ENCODE measurements at places on chromosomes 6 and 20.
A peak's percentile ranks its signal among the peaks of the same experiment; 100 is the strongest.

DNA sequence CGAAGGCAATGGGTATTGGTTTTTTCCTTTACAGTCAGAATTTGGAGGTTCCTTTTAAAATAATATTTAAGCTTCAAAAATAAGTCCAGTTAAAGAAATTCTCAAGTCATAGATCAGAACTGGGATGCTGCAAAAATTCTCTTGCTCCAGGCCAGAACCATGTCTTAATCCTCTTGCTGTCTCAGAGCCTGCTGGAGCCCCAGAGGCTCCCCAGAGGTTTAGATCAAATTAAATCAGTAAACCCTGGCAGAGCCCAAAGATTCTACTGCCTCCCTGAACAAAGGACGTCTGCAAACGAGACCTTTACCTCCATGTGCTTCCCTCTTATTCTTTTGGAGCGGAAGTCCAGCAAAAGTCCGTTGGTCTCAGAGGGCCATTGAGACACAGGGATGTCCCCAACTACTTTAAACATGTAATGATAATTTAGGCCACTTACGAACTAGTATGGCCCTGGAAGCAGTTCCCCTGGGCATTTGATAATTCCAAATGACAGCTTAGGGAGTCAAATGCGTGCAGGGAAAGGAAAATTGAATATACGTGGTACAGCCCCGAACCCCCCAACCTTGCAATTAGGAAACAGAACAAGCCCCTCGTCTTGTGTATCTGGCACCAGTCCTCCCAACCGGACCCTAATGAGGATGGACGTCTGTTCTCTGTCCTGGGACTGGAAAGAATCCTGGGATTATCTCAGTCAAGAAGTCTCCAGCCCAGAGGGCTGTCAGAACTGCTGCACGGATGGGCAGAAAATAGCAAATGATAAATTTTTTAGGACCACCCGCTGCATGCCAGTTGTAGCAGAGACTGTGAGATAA lies 31.5 kb downstream of the SULF2 start:
- DNase-seq: no peak

GRCh38 chr6:1838604-1839213 lies 229.0 kb downstream of the FOXC1 start:
- DNase-seq: peak; percentile 44

GRCh38 chr6:97674802-97675201 lies 391.8 kb upstream of the MMS22L start:
- peak; percentile 4 for DNase-seq

DNA sequence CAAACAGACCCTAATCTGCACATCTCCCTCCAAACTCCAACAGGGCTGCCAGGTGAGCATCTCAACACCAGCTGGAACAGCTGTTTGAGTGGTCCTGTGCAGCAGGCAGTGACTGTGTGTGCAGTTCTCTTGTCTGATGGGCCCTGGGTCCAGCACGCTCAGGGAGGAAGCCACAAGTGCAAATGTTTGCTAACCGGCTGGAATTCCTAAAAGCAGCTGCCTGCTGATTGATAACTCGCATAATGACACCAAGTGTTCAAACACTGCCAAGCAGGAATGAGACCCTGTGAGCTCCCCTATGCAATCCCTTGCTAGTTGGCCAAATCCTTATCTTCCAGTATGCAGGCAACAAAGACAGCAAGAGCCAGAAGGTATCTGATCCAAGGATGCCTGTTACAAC lies 650.6 kb downstream of the CBLN4 start:
- no peak for DNase-seq

DNA sequence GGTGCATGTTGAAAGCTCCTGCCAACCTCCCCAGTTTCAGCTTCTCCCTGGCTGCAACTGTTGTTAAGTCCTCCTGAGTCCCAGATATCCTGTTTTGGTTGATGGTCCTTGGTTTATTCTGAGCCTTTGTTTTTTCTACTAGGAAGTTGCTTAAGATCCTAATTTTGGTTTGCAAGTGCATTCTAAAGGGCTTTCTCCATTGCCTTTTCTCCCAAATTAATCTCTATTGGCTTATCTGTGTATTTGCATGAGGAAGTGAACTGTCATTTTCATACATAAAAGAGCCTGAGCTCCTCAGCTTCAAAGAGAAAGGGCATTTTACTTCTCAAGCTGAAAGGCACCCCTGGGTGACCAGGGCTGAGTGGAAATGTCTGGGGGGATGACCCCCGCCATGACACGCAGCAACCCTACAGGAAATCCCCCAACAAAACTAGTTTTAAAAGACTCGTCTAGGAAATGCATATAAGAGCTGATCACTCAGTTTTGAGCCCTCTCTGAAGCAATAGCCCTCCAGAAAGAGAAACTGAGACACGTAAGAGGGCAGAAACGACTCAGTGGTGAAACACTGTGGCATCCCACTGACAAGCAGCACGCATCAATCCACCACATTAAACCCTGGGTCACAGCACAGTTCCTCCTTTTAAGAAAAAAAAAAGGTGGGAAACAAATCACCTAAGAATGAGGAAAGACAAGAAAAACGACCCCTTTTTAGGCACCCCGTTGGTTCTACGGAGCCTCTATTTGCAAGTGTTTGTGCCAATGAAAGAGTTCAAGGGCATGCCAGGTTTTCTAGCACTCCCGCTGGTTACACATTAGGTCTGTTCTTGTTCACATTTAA lies 140.9 kb downstream of the THBS2 start:
- DNase-seq: no peak

GRCh38 chr20:50555662-50556061 lies 45.5 kb downstream of the PTPN1 start:
- no peak for DNase-seq

DNA sequence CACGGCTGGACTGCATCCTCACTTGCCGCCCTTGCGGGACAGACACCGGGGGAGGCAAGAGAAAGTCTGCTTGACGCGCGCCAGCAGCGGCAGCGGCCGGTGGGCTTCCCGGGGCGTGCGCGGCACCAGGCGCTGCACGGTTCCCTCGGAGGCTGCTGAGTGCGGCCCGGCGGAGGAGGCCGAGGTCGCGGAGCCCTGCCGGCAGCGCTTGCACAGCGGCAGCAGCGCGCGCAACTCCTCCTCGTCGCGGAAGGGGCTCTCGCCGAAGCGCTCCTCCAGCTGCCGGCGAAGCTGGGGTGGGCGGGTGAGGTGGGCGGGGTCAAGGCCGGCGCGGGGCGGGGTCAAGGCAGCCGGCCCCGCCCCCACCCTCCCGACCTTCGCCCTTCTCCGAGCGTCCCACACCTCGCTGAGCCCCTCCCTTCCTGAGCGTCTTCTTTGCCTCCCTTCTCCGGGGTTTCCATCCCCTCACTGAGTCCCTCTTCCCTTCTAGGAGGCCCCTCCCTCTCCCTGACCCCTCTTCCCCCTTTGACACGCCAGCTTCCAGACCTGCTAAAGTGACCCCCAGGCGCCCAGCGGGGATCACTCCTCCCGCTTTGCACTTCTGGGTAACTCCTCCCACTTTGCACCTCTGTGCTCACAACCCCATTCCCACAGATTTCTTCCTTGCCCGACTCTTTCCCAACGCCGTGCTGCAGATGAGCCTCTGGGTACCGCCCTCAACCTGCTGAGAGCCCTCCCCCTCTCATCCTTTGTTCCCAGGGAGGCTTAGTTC lies 8.8 kb downstream of the DUSP15 start:
- peak; percentile 48 for DNase-seq

GRCh38 chr6:32073101-32073500 lies 34.9 kb downstream of the CYP21A2 start:
- DNase-seq: no peak

DNA sequence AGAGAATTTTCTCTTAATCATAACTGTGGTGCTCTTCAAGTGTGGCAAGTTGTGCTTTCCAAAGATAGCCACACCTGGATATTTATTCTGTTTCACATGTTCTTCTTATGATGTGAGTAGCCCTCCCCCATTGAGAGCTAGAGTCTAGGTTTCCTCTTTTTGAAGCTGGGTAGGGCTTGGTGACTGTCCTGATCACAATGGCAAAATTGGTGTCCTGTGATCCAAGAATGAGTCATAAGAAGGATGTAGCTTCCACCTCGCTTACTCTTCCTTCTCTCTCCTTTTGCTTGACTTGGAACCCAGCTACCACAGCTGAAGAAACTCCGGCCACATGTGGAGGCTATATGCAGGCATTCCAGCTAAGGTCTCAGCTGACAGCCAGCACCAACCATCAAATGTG lies 7.4 kb upstream of the IGF2R start:
- DNase-seq: peak; percentile 84

DNA sequence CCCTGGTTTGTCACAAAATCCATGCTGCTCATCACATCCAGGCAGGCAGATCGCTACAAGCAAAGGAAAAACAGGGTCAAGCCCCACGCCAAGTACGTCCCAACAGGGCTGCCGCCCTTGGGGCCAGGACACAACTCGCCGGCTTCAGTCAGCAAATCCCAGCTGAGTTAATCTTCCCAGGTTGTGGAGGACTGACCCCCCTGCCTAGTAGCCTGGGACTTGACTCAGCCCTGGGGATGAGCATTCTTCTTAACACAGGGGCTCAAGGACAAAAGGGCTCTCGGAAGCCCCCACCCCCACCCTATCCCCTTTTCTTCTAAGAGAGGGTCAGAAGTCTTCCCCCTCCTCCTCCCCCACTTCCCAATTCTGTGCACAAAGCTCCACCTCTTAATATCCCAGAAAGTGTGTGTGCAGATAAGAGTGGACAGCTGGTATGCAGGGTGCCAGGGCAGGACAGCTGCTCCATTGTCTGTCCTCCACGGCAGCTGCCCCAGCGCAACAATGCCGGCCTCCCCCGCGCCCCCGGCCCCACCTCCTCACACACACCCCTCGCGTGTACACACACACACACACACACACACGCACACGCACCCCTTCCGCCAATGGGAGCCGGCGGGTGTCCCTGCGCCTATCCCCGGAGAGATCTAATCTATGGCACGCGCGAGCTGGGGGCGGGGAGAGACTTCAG lies 4.5 kb downstream of the DLL1 start:
- no peak for DNase-seq

- DNase-seq: no peak
Observed at GRCh38 chr6:15357782-15358181, 111.9 kb downstream of the JARID2 start.

- DNase-seq: no peak
Observed at GRCh38 chr6:126767711-126768110, 350.8 kb upstream of the RSPO3 start.

GRCh38 chr20:32528171-32528891 lies 56.8 kb downstream of the NOL4L start:
- no peak for DNase-seq

DNA sequence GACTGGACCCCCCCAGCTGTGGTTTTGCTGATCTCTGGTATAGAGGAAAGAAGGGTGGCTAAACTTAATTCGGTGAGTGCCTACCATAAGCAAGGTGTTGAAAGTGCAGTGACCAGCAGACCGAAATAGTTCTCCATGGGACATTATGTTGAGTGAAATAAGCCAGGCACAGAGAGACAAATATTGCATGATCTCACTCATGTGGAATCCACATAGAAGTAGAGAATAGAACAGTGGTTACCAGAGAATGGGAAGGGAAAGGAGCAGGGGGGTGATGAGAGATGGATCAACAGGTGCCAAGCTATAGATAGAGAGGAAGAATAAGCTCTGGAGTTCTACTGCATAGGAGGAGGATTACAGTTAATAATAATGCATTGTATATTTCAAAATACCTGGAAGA lies 9.7 kb upstream of the GCNT2 start:
- DNase-seq: peak; percentile 84

DNA sequence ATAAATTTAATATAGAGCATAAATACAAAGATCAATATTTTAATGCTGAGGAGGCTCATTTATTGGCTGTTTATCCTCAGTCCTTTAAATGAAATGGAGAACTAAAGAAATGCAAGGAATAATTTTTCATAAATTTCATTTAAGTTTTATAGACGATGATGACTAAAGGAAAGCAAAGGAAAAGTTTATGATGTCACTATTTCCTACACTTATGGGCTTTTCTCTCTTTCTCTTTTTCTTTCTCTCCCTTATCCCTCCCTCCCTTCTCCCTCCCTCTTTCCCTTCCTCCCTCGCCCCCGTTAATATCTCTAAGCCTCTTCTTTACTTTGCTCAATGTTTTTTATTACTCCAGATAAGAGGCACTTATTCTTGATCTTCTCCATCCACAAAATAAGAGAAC lies 889.7 kb upstream of the FLRT3 start:
- DNase-seq: no peak

- DNase-seq: no peak
Observed at GRCh38 chr20:59602546-59603080, 1.7 kb upstream of the PHACTR3 start.

DNA sequence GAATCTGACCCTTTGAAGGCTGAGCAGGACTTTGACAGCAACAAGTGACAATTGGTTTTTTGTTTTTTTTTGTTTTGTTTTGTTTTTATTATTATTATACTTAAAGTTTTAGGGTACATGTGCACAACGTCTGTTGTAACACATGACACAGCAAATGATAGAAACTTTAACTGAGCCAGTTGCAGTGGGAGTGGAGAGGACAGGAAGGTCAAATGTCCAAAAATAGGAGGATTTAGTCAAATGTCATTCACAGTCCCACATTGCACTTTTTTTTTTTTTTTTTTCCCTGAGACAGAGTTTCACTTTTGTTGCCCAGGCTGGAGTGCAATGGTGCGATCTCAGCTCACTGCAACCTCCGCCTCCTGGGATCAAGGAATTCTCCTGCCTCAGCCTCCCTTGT lies 223.0 kb downstream of the HIVEP2 start:
- no peak for DNase-seq

- DNase-seq: peak; percentile 100
Observed at GRCh38 chr20:54132612-54133433, 41.0 kb downstream of the CYP24A1 start.

- no peak for DNase-seq
Observed at GRCh38 chr20:19304886-19305415, 92.5 kb downstream of the SLC24A3 start.

DNA sequence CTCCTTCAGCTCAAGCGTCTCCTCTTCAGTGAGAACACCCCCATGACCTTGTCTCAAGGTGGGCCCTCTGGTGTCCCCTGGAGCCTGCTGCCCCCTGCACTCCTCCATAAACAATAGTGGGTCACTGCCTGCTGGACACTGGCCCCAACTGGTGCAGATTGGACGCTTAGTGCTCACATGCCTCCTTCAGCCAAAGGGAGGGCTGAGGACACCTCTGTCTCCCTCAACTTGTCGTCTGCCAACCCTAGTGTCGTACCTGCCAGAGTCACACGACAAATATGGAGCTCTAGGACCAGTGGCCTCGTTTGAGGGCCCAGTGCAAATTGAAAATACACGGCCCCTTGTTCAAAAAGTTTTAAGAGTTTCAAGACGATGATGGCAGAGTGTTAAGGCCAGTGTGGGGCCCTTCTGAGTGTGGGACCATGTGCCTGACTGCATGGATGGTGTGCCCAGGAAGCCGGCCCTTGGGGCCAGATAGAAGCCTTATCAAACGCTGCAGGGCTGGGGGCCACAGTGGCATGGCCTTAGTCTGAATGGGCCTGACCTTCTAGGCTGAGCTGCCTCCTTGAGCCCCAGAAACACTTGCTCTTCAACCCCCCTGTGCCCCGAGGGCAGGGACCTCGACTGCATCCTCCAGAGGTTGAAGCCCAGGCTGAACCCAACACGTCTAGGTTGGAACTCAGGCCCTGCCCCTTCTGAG lies 20.1 kb downstream of the APCDD1L start:
- DNase-seq: no peak

DNA sequence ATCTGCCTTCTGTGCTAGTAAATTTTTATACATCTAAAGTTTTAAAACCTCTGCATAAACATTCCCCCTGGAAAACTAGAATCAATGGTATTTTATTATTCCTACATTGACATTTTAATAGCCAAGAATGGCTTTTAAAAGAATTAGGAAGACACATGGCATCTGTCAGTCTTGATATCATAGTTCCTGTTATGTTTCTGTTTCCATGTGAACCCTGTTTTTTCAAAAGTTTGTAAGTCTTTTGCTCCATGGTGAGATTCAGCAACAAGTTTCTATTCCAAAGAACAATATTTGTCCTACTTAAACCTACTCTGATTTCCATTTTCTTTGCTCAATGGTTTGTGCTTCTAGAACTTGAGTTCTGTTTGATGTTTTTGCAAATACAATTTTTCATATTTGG lies 95.2 kb downstream of the PLEKHG1 start:
- DNase-seq: no peak
